ENCODE measurements at places on chromosomes 2 and 18.

- no peak for DNase-seq
Measured at GRCh38 chr2:237182422-237183123, 96.9 kb downstream of the COPS8 start.

- DNase-seq: no peak
Measured at GRCh38 chr2:237091779-237092436, 6.2 kb downstream of the COPS8 start.

DNA sequence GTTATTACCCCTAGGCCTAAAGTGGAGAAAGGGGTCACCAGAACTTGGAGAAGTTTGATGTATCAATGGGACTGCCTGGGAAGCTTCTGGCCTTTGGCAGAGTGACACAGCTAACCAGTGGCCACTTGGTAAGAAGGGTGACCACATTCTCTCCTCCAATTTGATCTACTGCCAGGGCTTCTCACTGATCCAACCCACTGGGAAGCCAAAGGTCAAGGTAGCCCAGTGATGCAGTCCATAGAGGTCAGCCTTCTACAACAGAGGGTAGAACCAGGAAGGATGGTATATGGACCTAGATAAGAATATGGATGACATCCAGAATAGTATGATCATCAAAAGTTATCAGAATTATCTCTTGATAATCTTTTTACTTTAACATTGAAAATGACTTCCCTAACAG, 493.6 kb downstream of the NYAP2 start:
- DNase-seq: no peak

- no peak for DNase-seq
Measured at GRCh38 chr2:11925295-11926066, 179.0 kb downstream of the LPIN1 start.

GRCh38 chr2:240513549-240514287, 44.1 kb downstream of the ANKMY1 start:
- peak; percentile 91 for DNase-seq

DNA sequence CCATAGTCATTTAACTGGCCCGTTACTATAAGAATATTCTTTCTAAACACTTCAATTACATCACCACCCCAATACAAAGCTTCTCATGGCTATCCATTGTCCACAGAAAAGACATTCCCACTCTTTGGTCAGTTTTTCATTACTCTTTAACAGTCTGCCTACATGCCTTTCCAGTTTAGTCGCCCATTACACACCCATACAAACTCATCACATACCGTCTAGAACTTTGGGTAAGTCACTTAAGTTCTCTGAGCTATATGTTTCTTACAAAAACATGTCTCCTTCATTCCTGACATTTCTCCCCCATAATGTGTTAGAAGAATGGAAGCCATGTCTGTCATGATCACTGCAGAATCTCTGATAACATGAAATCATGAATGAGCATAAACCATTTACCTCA, 108.2 kb upstream of the STK17B start:
- no peak for DNase-seq

DNA sequence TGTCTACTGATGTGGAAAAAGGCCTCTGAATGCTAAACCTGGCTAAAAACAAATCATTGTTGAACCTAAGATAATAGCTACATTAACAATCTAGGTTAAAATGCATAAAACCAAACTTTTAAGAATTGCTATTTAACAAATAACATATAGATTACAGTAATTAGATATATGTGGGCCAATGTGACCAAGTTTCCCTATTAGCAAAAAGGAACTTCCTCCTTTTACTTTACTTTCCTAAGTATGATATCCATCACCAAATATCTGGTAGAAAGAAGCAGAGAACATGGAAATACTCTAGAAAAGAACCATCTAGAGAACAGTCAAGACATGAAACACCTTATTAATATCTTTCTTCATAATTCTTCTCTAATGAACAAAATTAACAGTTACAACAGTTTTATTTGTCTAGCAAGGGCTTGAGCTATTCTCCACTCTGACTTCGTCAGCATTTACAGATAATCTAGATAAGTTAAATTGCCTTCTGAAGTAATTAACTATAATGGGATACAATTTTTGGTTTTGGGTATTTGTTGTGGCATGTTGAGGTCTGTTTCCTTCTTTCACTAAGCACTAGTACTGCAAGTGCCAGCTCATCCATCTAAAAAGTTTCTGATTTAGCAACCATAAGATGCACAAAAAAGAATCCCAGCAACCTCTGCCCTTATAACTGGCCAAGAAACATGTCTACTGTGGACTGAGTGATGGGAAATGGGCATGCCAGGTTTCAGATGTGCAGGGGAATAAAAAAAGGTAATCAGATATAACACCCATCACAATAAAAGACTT, 53.3 kb downstream of the MEMO1 start:
- DNase-seq: no peak

- DNase-seq: no peak
Measured at GRCh38 chr2:67219651-67220050, 177.5 kb upstream of the ETAA1 start.

DNA sequence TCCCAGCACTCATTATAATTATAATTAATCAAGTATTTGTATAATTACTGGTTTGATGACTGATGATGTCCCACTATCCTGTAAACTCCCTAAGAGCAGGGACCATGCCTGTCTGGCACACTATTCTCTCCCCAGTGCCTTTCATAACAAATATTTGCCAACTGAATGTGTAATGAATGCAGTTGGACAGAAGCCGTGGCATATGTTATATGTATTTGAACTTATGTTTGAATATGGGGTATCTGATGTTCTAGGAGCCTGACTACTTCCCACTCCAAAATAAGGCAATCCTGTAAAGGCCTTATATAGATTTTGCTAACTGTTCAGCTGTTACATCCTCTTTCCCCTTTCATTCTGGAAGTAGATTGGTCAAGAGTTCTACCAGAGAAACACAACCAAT, 19.7 kb downstream of the OSBPL6 start:
- DNase-seq: no peak

DNA sequence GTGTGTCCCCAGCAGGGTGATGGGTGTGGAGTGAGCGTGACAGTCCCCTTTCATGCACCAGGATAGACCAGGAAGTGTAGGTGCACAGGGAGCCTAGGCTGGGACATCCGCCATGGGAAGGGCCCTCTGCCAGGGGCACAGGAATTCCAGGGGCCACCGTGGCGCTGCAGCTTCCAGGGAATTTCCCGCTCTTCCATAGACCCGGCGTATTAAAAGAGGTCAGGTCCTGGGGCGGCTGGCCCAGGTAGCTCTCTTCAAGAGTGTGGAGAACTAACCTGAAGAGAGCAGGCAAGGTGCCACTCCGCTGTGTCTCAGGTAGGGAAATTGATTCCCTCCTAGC, 42.0 kb downstream of the ATP6V1C2 start:
- DNase-seq: no peak

DNA sequence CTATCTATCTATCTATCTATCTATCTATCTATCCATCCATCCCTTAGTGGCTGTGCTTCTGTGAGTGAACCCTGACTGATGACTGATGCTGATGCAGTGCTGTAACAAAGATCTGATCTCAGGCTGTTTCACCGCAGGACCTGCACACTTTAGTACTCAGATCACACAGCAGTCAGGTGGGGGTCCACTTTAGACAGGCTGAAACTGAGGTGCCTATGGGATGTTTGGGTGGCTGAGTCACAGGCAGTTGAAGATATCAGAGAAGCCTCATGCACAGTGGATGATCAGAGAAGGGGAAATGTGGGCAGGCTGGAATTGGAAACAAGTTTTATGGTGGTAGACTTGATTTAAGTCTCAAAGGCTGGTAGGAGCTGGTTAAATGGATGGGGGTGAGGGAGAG, 156.4 kb downstream of the INSIG2 start:
- no peak for DNase-seq

DNA sequence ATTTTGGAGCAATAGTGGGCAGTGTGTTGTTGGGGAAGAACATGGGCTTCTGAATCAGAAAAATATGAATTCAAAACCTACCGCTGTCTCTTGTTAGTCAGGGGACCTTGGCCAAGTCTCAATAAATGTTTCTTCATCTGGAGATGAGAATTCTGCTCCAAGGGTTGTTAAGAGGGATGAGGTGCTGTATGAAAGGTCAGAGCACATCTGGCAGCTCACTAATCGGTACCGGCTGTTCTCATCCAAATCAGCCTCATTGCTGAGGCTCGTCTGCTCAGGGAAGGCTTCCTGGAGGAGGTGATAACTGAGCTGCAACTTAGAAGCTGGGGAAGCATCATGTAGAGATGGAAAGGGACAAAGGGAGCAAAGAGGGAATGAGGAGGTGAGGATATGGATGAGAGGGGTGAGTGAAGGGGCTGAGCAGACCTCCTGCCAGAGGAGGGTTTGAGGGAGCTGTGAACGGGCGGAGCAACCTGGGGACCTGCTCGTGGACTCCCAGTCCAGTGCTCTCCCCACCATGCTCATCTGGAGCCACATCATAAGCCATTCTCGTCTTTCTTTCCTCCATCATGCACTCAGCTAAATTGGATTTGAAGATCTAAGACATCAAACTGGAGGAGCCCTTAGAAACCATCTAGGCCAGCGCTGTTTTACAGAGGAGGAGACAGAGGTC, 47.4 kb downstream of the GREB1 start:
- DNase-seq: no peak

- peak; percentile 52 for DNase-seq
Measured at GRCh38 chr2:223956300-223956699, 963 bp upstream of the MRPL44 start.

DNA sequence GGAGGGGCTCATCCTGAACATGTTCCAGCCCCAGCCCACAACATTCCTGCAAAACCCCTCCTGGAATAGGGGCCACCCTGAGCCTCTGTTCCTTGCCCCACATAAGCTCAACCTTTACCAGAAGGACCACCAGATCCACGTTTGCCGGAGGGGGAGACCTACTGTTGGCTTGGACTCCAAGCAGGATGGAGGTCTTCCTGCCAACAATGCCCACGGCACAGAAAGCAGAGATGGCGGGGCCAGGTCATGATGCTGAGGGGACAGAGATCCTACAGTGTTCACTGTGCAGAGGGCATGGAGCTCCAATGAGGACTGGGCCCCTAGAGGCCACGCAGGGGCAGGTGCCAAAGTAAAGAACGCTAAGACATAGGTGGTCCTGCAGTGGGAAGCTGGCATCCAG, 98.5 kb upstream of the RAB6C start:
- DNase-seq: no peak

DNA sequence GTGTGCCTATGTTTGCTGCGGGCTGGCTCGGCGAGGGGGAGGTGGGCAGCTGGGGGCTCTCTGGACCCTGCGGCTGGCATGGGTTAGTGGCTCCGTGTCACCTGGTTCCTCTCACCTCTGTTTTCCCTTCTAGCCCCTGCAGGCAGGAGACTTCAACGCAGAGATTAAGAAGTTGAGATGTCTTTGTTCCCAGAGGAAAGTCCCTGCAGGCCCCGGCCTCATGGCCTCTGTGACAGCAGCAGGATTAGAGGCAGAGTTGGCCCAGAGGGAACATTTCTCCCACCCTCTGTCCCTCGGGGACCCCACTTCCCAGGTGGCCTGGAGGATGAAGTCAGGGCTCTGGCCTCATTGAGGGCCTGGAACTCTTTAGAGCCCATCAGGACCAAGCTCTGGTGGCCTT, 56.5 kb downstream of the HPCAL1 start:
- DNase-seq: no peak

DNA sequence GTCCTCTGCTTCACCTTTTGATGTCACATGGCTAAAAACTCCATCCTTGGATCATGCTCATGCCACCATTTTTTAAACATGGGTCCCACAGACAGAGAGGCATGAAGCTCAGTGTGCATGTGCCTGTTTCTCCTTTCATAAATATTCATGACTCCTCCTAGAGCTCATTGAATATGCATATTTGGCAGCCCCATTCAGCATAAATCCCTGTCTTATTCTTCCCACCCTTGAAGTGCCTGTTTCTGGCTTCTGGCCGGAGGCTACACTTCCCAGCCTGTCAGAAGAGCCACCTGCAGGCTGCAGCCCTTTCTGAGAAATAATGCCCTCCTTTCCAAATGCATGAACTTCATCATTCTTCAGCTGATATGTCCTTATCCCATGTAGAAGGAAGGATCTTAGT, 109.7 kb downstream of the LDLRAD4 start:
- no peak for DNase-seq

DNA sequence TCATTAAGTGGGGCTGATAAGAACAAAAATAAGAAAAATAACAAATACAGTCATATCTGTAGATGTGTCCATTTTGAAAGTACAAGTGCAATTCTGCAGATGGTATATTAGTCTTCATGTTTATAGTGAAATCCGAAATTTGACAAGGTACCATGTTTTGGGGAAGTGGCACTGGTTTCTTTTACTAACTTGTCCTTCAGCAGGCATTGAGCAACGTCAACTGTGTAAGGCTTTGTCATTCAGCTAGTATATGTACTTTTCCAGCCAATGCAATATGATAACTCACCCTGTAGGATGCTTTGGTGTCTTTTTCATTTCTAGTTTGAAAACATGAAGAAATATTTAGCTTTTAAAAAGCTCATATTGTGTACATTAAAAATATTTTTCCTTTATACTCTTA, 139.9 kb downstream of the MCFD2 start:
- no peak for DNase-seq

DNA sequence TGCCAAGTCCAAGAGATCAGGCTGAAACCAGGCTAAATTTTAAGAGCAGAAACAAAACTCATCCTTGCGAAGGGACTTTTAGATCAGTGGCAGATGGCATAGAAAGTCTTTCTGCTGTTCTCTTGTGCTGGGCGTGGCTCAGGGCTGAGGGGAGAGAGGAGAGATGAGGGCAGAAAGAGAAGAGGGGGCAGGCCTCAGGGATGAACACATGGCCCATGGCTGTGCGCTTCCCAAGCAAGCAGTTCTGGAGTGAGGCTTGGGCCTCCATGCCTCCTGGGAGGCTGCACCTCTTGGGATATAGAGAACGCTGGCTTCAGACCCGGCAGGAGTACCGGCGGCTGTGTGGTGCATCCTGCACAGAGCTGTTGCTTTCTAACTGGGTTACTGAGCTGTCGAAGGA, 41.0 kb downstream of the HPCAL1 start:
- DNase-seq: no peak

DNA sequence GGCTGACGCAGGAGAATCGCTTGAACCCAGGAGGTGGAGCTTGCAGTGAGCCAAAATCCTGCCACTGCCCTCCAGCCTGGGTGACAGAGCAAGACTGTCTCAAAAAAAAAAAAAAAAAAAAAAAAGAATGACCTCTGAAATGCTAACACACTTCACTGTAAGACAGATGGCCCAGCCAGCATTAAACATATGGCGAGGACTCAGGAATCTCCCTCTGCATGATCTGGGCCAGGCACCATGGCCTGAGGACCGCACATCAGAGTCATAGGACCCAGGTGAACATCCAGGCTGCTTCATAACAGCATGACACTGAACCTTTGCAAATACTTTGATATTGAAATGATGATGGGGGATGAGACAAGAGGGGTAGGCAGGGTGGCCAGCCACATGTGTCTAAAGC, 56.1 kb upstream of the DNMT3A start:
- no peak for DNase-seq

- no peak for DNase-seq
Measured at GRCh38 chr2:42360493-42360889, 526 bp downstream of the COX7A2L start.

- no peak for DNase-seq
Measured at GRCh38 chr2:3867469-3867868, 164.1 kb downstream of the DCDC2C start.

- DNase-seq: no peak
Measured at GRCh38 chr18:33606621-33607020, 28.6 kb downstream of the ASXL3 start.
